CD4-positive, CD25-positive, alpha-beta regulatory T cell (primary cell): ENCODE measurements at places on chromosomes 4 and X.

DNA sequence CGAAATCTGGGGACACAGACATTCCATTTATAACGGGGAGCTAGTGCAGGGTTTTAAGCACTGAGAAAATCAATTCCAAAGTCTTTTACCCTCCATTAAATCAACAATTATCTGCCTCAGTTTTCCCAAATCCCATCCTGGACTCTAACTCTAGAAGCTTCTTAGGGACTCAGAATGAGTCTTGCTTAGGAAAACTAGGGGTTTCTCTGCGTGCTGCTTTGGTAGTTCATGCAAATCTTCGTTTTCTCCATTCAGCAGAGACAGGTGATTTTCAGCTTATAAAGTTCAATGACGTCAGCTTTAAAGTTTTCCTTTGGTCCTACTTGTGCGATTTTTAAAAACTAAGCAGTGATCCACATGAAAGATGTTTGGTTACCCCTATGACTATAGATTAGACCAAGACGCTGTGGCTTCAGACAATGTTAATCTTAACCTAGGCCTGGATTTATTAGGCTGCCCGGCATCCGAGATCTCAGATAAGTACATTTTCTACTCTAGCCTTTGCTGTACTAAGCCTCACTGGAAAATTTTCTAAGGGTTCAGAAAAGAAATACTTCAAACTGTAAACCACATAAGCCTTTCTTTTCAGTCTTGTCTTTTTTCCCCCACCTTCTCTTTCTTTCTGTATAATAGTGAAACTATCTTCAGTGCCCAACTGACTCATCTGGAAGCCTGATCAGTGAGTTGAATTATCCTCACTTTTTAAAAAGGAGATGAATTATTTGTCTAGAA lies 121.4 kb upstream of the GATB start:
- peak; percentile 20 for DNase-seq

- DNase-seq, result no peak
These were observed 209.2 kb downstream of the GLUD2 start for GRCh38 chrX:121256647-121257046.

GRCh38 chr4:156959298-156959702 lies 12.3 kb downstream of the PDGFC start:
- DNase-seq, result no peak

- no peak for DNase-seq
These were observed 163.8 kb upstream of the PGRMC2 start for GRCh38 chr4:128451270-128451905.

DNA sequence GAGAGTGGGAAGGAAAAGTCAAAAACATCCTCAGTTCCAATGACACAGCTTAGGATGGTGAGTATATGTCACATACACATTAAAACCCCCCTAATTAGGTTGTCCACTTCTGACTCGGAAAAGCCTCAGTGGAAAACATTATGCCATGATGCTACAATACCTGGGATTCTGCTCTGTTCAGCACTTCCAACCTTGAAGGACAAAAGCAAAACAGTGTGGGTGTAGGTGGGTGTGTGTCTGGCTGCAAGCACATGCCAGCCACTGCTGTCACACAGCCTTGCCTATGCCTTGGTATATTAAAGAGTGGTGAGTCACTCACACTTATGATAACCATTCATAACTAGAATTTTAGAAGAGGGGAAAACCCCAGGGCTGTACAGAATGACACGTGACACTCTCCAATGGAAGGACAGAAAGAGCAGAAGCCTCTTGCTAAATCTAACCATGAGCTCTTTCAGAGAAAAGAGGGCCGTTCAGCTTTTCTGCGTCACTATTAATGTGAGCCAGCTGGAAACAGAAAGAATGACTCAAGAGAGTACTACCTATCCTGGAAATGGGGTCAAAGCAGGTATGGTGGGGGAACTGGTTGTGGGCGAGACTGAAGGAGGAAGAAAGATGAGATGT lies 159.6 kb downstream of the TET2 start:
- peak; percentile 84 for DNase-seq

DNA sequence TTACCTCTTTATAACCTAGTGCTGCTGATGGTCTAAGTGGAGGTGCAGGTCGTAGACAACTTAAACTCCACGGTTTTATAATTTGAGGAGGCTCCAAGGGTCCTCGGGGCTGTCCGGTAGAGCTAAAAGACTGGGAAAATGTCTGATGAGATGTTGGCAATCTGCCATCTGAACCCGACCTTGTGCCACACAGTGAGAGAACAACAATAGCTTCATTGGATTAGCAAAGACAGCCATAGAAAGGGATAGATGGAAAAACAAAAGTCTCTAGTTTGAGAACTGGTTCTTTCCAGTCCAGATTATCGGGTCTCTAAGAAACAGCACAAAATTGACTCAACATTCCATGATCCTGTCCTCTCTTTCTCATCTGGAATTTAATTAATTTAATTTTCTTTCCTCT lies 31.6 kb downstream of the CD40LG start:
- no peak for DNase-seq

GRCh38 chrX:122582280-122582974 lies 601.7 kb upstream of the GRIA3 start:
- DNase-seq, result no peak

- no peak for DNase-seq
These were observed 152.5 kb downstream of the NR3C2 start for GRCh38 chr4:148289740-148290139.

DNA sequence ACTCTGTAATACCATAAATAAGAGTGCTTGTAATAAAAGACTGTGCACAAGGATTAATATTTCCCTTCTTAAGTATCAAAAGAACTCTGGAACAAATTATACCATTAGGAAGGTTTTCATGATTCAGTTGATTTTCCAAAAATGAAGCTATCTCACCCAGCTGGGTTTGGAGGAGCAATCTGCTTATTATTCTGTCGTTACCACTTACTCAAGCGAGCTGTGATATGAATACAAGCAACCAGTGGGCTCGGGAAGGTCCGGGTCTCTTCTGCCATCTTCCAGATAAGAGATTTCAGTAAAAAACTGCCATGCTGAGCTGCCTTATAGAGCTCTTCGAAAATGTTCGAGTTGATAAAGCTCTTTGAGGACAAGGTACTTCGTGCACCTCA lies 15.3 kb downstream of the SMIM20 start:
- no peak for DNase-seq

DNA sequence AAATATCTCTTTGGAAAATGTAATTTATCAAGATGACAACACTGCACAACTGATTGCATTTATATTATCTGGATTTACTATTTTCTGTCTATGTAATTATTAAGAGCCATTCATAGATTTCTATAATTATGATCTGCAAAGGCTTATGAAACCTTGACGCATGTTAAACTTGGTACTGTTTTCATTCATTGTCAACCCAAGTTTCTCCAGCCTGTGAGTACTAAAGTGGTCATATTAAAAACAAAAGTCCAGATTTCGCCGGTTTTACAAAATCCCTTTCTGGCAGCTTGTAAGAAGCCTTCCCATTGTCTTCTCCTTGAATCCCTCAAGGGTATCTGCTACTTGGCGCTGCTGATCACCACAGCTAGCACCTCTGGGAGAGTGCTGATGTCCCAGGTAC lies 19.7 kb upstream of the GRPR start:
- no peak for DNase-seq

DNA sequence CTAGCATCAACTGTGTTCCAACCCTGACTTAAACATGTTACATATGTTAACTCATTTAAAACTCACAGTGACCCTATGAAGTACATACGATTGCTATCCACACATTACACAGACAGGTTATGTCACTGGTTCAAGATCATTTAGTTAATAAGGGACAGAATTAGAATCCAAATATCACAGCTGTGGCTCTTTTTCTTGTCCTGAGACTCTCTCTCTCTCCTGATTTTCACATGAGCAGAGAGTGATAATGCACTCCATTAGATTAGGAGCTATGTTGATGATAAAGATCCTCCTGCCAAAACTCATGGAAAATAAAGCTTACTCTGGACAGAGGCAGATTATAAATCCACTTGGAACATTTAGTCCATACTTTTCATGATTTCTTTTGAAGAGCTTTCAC lies 408.3 kb downstream of the PPARGC1A start:
- no peak for DNase-seq

GRCh38 chrX:53713987-53714579 lies 27.6 kb upstream of the HUWE1 start:
- DNase-seq, result peak; percentile 65

- DNase-seq, result no peak
These were observed 610.2 kb upstream of the NDST4 start for GRCh38 chr4:115723621-115724020.

GRCh38 chr4:115851918-115852766 lies 738.7 kb upstream of the NDST4 start:
- DNase-seq, result no peak

GRCh38 chr4:110610940-110611831 lies 11.7 kb downstream of the PITX2 start:
- DNase-seq, result no peak

GRCh38 chr4:34464196-34464595 lies 1780.1 kb downstream of the ARAP2 start:
- no peak for DNase-seq

GRCh38 chrX:16445166-16445752 lies 204.7 kb upstream of the S100G start:
- peak; percentile 55 for DNase-seq

DNA sequence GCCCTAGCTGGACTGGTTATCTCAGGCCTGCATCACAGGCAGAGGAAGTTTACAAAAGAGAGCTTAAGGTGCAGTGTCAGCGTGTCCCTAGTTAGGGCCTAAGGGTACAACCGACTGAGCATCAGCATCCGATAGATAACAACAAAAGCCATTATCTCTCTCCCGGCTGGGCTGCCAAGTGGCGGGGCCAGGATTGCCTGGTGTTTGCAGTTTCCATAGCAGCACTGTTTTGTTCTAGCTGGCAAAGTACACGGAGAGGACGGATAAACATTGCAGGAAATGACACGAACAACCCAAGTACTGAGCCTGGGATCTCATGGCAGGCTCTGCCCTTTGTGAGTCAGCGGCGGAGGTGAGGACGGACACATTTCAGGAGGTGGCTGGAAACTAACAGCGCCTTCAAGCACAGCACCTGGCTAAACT lies 104.7 kb upstream of the NOCT start:
- DNase-seq, result no peak

DNA sequence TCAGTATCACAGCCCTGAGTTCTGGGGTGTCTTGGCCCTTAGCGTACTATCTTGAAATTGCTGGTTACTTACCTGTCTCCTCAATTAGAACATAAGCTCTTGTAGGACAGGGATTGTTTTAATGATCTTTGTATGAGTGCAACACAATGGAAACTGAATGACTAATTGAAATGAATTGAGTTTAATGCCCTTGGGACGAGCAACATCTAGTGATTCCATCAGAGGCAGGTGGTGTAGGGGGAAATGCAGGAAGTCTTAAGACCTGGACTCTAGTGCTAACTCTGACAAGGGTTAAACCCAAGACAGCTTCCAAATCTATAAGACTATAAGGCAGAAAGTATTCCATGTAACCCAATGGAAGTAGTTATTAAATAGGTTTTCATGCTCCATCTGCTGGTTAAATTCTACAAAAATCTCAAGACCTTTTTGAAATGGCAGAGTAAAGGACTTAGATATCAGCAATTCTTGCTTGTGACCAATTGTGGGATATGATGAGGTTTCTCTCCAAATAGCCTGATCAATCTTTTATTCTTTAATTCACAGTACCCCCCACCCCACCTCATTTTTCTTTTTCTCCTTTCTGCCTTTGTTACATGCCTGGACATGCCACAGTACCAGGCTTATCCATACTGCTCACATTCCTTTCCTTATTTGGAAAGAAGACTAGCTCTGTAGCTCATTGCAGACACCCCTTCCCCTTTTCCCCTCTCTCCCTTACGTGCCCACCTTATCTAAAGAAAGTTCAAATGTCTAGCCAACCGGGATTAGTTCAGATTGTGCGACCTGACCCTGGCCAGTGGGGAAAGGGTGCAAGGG lies 340.8 kb downstream of the PAPSS1 start:
- no peak for DNase-seq

DNA sequence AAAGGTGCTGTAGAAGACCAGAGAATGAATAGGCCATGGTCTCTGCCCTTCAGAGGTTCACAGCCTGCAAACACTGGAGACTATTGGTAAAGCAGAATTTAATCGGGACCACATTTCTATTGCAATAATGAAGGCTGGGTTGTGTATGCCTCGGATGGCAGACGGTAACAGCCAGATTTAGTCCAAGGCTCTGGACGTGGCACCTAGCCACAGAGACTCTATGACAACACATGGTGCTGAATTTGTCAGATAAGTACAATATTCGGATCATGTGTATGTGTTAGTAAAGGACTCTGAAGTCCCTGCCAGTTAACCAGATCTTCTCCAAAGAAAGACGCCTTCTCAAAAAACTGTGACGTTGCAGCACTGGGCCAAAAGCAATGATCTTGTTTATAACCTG lies 129.0 kb downstream of the DCTD start:
- DNase-seq, result no peak

DNA sequence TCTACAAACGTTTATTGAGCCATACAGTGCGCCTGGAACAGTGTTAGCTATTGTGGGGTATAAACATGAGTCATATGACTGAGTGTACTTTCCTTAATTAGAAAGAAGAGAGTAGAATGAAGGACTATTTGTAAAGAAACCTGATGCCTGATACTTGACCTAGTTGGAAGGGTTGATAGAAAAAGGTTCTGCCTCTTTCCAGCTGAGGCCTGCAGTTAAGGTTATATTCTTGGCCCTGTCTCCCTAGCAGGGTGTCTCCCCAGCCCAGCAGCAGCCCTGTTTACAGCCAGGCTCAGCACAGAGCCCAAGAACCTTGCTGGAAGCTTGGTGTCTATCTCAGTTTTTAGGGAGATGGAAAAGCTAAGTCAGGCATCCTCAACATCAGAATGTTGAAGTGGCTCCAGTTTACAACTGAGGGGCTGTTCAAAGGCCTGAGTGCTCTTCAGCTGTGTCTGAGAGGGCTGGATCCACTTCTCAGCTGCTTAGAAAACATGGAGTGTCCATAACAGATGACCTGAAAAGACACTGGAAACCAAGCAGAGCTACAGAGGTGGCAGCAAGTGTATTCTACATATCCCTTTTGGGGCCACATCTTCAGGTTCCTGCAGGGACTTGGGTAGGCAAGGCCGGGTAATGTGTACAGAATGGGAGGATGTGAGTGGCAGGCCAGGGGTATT lies 21.6 kb downstream of the NYX start:
- no peak for DNase-seq

DNA sequence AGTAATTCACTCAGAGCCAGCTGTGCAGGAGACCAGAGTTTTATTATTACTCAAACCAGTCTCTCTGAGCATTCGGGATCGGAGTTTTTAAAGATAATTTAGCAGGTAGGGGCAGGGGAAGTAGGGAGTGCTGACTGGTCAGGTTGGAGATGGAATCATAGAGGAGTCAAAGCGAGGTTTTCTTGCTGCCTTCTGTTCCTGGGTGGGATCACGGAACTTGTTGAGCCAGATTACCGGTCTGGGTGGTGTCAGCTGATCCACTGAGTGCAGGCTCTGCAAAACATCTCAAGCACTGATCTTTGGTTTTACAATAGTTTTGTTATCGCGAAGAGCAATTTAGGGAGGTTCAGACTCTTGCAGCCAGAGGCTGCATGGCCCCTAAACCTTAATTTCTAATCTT lies 63.6 kb downstream of the TRIM2 start:
- DNase-seq, result no peak

DNA sequence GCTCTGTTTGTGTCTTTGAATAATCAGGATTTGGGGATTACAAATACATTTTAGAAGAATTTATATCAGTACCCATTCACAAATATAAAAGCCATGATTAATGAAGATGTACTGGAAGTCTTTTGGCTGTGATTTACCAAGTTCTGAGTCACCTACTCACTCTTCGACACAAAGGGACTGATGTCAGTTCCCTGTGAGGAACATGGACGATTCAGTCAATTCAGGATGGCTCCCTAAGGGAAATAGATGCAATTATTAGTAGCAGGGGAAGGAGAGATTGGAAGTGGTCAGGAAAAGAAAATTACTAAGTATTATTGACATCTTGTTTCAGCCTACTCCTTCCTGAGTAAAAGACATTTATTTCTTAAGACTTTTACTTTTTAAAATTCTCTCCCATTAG lies 550.7 kb upstream of the SLIT2 start:
- DNase-seq, result no peak
